Astrocyte of the hippocampus (primary cell): ENCODE measurements at places on chromosomes 3 and 15.
A peak's percentile ranks its signal among the peaks of the same experiment; 100 is the strongest.

DNA sequence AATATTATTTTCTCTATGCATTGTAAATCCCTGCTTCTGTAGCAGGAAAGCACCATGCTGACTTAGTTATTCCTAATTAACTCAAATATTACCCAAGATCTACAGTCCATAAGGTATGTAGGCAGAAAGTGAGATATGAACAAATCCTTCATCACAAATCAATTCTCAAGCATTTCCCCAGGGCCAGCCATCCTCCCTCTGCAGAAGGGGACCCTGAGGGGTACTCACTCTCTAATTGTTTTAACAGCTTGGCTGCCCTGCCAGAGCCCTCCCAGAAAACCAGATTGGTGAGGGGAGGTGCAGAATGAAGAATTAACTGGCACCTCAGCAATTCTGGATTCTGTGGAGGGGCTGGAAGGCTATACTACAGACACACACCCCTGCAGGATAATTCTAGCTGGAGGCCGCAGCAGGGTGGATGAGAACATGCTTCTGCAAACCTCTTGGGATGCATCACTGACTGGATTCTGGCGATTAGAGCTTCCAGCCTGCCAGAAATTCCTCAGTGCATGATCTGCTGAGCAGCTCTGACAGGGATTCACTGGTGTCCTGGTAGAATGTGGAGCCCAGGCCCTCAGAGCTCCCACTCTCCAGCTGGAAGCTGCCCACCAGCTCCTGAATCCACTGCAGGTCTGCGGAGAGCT, 88.6 kb upstream of the HERC1 start:
- DNase-seq: no peak

GRCh38 chr3:194054016-194054415, 81.9 kb upstream of the HES1 start:
- DNase-seq: no peak

DNA sequence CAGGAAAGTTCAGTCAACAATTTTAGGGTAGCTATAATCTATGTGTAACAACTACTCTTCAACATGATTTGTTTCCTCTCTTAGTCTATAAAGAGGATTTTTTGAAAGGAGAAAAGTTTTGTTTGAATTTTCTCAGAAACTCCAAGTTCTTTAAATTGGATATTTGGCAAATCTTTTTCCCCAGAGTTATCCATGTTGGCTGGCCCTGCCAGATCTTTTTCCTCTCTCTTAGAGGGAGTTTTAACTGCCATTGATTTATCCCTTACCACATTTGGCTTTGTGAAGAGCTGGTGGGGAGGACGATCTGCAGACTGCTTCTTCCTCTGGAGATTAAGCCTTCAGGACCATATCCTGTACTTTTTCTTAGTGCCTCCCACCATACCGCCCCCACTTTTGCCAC, 64.9 kb upstream of the ROPN1 start:
- no peak for DNase-seq

- peak; percentile 14 for DNase-seq
Measured at GRCh38 chr3:101720851-101721840, 3.3 kb upstream of the CEP97 start.

DNA sequence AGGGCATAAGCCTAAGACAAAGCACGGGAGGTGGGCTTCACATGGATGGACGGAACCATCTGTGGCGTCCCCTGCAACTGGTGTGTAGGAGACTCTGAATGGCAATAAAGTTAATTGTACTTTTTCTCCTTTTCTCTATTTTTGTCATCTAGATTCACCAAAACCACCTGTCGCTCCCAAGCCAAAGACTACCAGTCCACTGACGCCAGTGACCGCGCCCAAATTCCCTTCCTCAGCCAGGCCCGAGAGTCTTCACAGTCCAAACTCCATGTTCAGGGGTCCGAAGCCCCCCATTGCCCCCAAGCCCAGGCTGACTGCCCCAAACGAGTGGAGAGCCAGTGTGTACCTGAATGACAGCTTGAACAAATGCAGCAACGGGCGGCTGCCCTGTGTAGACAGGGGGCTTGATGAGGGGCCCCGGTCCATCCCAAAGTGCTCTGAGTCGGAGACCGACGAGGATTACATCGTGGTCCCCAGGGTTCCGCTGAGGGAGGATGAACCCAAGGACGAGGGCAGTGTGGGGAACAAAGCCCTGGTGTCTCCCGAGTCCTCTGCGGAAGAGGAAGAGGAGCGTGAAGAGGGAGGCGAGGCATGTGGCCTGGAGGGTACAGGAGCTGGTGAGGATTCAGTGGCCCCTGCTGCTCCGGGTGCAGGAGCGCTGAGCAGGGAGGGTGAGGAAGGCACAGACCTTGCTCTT, at the start of gene FGD5:
TSS of gene FGD5 (plus strand) at position 159 of the 697 bp plus-strand sequence. CDS start at position 269, 110 bp downstream.
- DNase-seq: no peak

DNA sequence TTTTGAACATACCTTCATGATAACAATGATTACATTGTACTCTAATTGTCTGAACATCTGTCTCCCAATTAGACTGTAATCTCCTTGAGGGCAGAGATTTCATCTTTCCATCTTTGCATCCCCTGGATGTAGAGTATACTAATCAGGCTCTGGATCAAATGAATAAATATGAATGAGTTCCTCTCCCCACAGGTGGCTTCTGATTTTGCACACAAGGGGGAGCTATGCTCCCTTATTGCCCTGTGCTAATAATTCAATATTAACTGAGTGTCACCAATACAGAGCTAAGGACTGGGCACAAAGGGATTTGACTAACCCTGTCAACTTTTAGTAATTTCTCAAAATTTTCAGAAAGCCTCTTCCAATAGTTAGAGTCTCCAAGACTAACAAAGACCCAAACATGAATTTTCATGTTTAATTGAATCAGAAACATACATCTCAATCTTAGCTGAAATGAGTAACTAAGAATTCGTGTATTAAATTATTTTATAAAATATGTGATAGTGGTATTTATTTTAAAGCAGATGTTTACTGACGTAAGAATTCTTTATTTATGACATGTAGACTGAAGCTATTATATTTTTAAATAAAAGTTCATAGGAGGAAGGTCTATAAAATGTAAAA, 3.0 kb downstream of the DUOXA1 start:
- peak; percentile 41 for DNase-seq

DNA sequence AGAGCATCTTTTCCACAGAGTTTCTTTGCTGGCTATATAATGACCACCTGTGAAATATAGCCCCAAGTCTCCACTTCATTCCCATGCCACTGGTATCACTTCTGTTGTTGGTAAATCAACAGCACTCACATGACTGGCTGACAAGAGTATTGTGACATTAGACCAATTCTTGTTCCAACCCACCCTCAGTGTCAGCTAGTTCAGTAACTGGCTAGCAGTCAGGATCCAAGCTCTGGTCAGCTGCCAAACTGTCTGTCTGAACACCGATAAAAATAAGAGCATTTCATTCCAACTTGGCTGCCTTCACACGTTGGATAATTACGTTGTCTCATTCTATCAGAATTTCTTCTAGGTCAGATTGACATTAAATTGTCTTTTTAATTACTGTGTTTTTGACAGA, 166.5 kb downstream of the USP13 start:
- DNase-seq: no peak

DNA sequence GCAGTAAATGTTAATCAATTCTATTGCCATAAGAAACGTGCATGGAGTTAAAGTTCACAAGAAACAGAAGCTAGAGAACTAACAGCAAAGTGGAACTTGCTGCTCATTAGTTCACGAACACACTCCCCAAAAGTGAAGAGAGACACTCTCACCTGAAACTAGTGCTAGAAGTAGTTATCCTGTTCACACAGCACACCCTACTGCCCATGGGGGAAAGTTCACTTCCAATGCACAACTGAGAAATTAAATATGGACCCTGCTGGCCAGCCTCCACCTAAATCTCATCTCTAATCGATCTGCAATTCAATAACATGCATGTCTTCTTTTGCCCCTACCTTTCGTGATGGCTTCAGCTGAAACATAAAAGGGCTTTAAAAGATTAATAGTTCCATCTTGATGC, 39.4 kb upstream of the FRMD4B start:
- peak; percentile 48 for DNase-seq

DNA sequence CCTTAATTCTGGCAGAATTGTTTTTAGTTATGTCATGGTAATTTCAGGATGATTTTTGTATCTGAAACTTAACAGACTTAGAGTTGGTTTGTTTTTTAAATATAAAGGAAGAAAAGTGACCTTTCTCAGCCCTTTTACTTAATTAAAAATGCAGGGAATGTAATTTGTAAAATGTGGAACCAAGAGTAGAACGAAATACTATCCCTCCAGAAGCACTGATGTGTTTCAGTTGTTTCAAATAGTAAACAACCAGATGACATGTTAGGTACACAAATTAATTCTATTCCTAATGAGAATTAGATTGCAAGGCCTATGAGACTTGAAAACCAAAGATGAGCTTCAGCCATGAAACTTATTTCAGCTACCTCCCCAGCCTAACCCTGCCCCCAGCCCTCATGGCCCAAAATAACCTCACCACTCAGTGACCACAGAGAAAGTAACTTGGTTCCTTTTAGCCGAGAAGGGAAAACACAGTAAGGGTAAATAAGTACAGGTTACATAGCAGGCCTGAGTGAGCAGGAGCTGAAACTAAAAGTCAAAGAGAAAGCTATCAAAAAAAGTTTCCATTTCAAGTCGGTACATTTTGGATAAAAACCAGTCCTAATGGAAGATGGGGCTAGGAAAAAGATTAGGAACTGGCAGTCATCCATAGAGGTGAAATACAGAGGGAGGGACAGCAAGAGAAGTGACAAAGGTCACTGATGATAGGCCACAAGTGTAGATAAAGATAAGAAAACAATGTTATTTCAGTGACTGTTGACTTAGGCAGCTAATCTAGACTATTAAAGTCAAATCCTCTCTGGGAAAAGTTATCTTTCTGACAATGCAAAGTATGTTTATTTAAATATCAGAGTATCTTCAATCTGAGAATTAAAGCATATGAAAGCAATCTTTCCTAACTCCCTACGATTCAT, 23.2 kb downstream of the SENP8 start:
- peak; percentile 21 for DNase-seq

GRCh38 chr3:150074697-150075416, 104.2 kb upstream of the PFN2 start:
- no peak for DNase-seq

DNA sequence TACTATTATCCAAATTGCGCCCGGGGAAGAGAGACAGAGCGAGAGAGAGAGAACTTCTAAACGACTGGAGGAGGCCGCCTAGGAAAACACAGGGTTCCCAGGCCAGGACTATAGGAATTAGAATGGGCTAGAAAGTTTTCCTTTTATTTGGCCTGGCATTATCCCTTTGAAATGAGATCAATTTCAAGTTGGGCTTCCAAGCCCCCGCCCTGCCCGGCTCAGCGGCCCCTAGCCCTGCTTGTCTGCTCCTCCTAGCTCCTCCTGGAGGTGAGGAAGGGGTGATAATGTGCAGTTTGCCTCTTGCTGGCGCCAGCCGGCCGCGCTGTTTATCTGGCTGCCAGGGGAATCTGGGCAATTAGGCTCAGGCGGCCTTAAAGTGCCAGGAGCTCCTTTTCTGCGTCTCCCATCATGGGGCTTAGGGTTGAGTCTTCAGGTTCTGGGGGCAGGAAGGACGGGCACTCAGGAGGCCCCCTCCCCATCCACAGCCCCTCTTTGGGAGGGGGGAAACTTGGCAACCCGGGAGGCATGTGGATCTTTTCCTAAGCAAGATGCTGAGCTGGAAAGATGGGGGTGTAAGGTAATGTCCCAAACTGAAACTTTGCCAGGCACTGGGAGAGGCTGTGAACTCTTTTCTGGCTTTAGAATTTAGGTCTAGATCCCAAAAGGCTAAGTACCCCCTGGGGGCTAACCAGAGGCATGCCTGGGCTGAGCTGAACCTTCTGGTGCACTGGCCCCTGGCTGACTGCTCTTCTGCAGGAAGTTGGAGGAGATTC, 5.5 kb downstream of the SMAD6 start:
- DNase-seq: peak; percentile 88

- DNase-seq: no peak
Measured at GRCh38 chr15:39573844-39574243, 7.0 kb upstream of the THBS1 start.

DNA sequence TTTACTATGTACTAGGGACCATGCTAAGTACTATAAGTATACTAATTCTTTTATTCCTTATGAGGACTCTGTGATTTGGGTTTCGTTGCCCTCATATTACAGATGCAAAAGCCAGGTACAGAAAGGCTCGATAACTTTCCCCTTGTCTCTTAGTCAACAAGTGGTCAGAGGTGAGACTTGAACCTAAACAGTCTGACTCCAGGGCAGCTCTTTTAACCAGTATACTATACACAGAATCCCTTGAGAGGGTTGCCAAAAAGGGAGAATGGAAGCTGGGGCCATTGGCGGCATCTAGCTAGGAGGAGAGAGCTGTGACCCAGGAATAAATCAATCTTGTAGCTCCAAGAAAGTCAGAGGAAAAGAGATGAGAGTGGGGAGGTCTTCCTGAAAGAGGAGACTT, 92.4 kb downstream of the TOP2B start:
- DNase-seq: no peak

- peak; percentile 95 for DNase-seq
Measured at GRCh38 chr15:67043939-67044771, 21.2 kb upstream of the SMAD3 start.

- no peak for DNase-seq
Measured at GRCh38 chr15:42760759-42761158, 23.8 kb upstream of the CDAN1 start.

- DNase-seq: no peak
Measured at GRCh38 chr15:36401586-36401966, 177.8 kb upstream of the CDIN1 start.
